ENCODE measurements at places on chromosomes 13 and 19. TPM values are rescaled to one million over a fixed set of nuclear protein-coding genes. Genes with fewer than 3 reads are reported as not detected.

Gene MYH14
- polyA plus RNA-seq: not detected

Gene ZNF724
- polyA plus RNA-seq: 0.59 TPM

Gene TRPC4
- polyA plus RNA-seq: not detected

Gene LYPD5
- polyA plus RNA-seq: 0.39 TPM

Gene CACNG8
- not detected for polyA plus RNA-seq

Gene RASGRP4
- 30.2 TPM for polyA plus RNA-seq

Gene ZIM2
- polyA plus RNA-seq: not detected

Gene CXCL17
- polyA plus RNA-seq: not detected

Gene TNFRSF19
- polyA plus RNA-seq: not detected

Gene ADAMTSL5
- polyA plus RNA-seq: not detected

Gene CYP4F8
- polyA plus RNA-seq: not detected

Gene USP12
- polyA plus RNA-seq: 14.5 TPM

Gene FUT3
- not detected for polyA plus RNA-seq

Gene MBD3
- polyA plus RNA-seq: 45.6 TPM

Gene POU4F1
- not detected for polyA plus RNA-seq

Gene GRIK5
- not detected for polyA plus RNA-seq

Gene ZNF888
- polyA plus RNA-seq: 1.7 TPM

Gene WTIP
- not detected for polyA plus RNA-seq

Gene SLC10A2
- not detected for polyA plus RNA-seq

Gene COMP
- polyA plus RNA-seq: not detected

Gene ZNF709
- 0.28 TPM for polyA plus RNA-seq

Gene ARHGAP45
- 108 TPM for polyA plus RNA-seq

Gene KL
- polyA plus RNA-seq: 0.24 TPM

Gene KLF12
- polyA plus RNA-seq: 0.04 TPM

Gene FXYD7
- not detected for polyA plus RNA-seq

Gene CYP2A6
- polyA plus RNA-seq: not detected

Gene LRRC8E
- polyA plus RNA-seq: not detected

Gene PSG6
- polyA plus RNA-seq: not detected

Gene ELANE
- 1.3 TPM for polyA plus RNA-seq

Gene SOX1
- not detected for polyA plus RNA-seq

Gene MCF2L
- not detected for polyA plus RNA-seq

Gene DIAPH3
- 0.04 TPM for polyA plus RNA-seq

Gene SHANK1
- not detected for polyA plus RNA-seq

Gene KLK14
- polyA plus RNA-seq: not detected

Gene ZNF556
- polyA plus RNA-seq: not detected

Gene ESD
- 139 TPM for polyA plus RNA-seq

Gene ZNF429
- 9.5 TPM for polyA plus RNA-seq

Gene ERFL
- not detected for polyA plus RNA-seq

Gene CPB2
- polyA plus RNA-seq: 0.18 TPM

Gene CKAP2
- polyA plus RNA-seq: 2.2 TPM

Gene APOC4
- polyA plus RNA-seq: not detected

Gene NLRP11
- not detected for polyA plus RNA-seq

Gene SPRED3
- not detected for polyA plus RNA-seq

Gene DNAAF3
- polyA plus RNA-seq: not detected

Gene PDE4A
- 4.7 TPM for polyA plus RNA-seq

Gene TTYH1
- polyA plus RNA-seq: not detected

Gene CHAMP1
- polyA plus RNA-seq: 8.9 TPM

Gene LILRA2
- 377 TPM for polyA plus RNA-seq

Gene CEACAM16
- polyA plus RNA-seq: not detected

Gene CLPTM1
- polyA plus RNA-seq: 87.8 TPM

Gene RASA3
- 32.6 TPM for polyA plus RNA-seq

Gene REEP6
- 0.81 TPM for polyA plus RNA-seq

Gene PSG11
- polyA plus RNA-seq: not detected

Gene SLC25A41
- polyA plus RNA-seq: not detected

Gene IGFLR1
- 144 TPM for polyA plus RNA-seq

Gene LILRB3
- 455 TPM for polyA plus RNA-seq

Gene NLRP4
- polyA plus RNA-seq: not detected

Gene HIF3A
- polyA plus RNA-seq: not detected

Gene PSG2
- polyA plus RNA-seq: not detected
